Stimulated activated CD8-positive, alpha-beta memory T cell treated with anti-CD3 and anti-CD28 coated beads, Interleukin-2, amount 100 ng/mL, for 1 hour (primary cell): ENCODE measurements at places on chromosomes 1 and 21.

GRCh38 chr1:35668506-35668905 lies 27.2 kb upstream of the PSMB2 start:
- no peak for DNase-seq

DNA sequence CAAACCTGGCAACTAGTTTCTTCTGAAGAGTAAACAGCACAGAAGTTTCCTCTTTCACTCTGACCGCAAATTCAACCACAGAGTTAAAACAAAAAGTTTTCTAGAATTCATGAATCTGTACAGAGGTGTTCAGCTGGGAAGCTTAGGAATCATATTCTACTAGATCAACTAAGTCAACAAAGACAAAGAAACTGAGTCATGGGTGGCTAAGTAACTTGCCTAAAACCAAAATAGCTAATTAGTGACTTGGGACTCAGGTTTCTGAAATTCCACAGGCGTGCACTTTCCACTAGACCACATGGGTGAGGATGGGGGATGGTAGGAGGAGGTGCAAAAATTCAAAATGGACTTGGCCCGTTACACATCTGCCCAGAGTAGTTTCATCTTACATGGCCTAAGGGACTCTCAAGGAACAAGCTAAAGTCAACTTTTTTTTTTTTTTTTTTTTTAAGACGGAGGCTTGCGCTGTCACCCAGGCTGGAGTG lies 25.8 kb downstream of the PTPN14 start:
- no peak for DNase-seq

- DNase-seq: no peak
Measured at GRCh38 chr1:43438953-43439581, 14.7 kb downstream of the HYI start.

- no peak for DNase-seq
Measured at GRCh38 chr1:38609166-38610025, 250.2 kb downstream of the RRAGC start.

DNA sequence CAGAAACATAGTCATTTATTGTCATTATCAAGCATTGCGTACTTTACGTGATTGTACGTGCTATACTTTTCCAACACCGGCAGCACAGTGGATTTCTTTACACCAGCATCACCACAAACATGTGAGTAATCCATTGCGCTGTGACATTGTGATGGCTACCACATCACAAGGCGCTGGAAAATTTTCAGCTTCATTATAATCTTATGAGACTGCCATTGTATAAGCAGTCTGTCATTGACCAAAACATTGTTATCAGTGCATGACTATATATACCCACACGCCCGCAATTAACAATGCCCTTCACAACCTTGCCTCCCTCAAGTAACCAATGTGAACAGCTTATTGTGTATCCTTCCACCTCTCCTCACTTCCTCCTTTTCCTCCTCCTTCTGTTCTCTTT lies 137.6 kb downstream of the ZZZ3 start:
- DNase-seq: no peak

DNA sequence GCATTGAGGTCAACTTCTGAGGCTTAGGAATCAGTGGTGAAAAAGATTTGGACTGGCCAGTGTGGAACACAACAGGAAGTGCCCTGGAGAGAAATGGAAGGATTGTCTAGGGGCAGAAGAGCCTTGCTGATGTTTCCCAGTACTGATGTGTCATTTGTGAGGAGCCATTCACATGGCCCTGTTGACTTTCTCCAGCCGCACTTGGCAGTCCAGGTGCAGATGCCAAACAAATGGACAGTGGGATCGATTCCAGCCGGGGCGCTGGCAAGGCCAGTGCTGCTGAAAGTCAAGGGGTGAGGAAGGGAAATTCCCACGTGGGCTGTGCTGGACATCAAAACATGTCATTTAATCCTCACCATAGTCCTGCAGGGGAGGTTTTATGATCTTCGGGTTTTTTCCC lies 4.9 kb upstream of the TRIM63 start:
- no peak for DNase-seq

DNA sequence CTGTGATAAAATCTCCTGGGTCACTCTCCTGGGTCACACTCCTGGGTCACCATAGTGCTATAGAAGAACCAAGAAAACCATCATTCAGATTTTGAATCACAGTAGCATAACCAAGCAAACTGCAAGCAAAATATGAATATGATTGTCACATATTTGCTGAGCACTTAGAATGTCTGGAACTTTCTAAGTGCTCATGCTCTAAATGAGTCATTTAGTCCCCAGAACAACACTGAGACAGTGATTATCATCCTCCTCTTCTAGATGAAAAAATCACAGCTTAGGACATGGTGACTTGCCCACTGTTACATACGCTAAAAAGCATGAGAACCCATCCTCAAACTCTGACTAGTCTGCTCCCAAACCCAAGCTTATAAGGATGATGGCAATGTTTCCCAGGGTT lies 39.5 kb upstream of the DDAH1 start:
- no peak for DNase-seq

DNA sequence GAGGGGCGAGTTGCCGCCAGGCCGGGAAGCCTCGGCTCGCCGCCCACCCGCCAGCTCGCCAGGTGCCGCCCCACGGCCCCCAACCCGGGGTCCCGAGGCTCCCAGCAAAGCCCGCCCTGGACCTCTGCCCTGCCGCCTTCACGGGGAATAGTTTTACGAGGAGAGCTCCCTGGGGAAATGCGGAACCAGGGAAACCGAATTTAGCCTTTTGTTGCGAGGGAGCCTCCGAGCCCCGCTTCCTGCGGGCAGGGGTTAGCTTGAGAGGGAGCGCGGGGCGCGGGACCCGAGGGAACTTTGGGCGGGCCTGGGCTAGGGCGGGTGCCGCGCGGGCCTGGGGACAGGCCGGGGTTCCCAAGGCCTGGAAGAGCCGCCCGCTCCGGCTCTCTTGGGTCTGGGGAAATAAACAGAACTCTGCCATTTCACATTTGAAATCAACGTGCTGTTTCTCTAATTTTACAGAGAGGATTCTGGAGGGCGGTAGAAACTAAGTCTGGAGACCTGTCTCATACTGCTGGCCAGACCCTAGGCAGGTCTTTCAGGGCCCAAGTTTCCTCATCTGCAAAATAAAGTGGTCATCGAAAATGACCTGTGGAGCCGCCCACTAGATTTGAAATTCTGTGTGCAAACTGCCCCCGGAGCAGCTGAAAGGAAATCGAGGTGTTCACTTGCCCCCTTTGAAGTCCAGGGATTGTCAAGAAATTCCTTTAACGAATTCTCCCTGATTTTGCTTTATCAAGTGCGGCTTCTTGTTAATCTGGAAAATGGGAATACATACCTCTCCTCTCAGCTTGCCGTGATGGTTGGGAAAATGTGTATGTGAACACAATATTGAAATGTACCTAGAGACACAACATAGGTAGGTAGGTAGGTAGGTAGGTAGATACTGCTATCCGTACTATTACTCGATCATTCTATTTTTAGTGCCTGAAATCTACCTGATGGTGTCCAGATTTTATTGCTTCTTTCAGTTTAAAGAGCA lies 749 bp upstream of the GLUL start:
- no peak for DNase-seq

- DNase-seq: no peak
Measured at GRCh38 chr1:43312212-43312623, 11.4 kb downstream of the TIE1 start.

DNA sequence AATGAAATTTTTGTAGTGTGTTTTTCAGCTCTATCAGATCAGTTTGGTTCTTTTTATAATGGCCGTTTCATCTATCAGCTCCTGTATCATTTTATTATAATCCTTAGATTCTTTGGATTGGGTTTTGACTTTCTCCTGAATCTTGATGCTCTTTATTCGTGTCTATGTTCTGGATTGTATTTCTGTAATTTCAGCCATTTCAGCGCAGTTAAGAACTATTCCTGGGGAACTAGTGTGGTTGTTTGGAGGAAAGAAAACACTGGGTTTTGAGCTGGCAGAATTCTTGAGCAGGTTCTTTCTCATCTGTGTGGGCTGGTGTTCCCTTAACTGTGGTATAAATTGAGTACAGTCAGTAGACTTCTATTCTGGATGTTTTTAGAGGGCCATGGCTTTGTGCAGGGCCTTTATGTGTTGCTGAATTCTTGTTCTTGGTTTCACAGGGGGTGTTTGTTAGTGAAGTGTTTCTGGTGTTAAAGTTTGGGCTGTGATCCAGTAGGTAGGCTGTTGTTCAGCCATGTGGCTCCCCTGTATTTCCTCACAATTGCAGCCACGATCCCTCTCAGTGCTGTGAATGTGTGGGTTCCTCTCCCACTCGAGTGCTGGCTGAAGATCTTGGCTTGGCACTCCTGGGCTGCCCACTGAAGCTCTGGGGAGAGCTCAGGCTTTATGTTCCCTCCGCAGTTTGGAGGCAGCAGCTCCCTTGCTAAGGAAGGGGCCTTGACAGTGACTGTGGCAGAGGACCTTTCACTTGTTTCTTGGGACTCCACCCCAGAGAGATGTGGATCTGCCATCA lies 56.0 kb upstream of the CCDC190 start:
- no peak for DNase-seq

GRCh38 chr1:157226739-157227138 lies 88.5 kb upstream of the ETV3 start:
- DNase-seq: no peak

DNA sequence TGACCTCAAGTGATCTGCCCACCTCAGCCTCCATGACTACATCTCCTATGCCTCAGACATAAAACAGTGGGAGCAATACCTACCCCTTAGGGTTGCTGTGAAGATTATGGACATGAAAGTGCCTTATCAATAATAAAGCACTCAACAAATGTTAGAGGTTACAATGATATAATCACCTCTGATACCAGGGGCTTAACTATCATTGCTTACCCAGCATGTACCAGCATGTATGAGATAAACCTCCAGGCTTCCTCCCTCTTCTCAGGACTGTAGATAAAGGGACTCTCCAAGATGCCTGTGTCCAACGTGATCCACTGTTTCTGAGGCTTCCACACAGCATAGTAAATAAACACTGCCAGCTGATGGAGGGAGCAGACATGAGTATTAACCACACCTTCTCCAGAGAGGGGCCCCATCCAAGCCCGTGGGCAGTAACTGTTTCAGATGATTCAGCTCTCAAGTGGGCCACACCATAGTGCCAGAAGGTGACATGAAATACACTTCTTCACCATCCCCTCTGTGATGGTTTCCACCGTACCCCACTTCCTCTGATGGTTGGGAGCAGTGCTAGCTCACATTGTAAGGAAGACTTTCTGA lies 26.2 kb downstream of the RHBDL2 start:
- no peak for DNase-seq

GRCh38 chr21:37874904-37875780 lies 41.1 kb downstream of the KCNJ6 start:
- DNase-seq: no peak

- no peak for DNase-seq
Measured at GRCh38 chr1:206445116-206445515, 25.2 kb upstream of the IKBKE start.

GRCh38 chr1:19321071-19321470 lies 8.9 kb downstream of the SLC66A1 start:
- no peak for DNase-seq

- DNase-seq: no peak
Measured at GRCh38 chr1:40798366-40799281, 15.0 kb downstream of the KCNQ4 start.

GRCh38 chr1:99869723-99870122 lies 19.6 kb downstream of the AGL start:
- DNase-seq: no peak

- DNase-seq: no peak
Measured at GRCh38 chr1:180103819-180104218, 50.9 kb upstream of the QSOX1 start.

DNA sequence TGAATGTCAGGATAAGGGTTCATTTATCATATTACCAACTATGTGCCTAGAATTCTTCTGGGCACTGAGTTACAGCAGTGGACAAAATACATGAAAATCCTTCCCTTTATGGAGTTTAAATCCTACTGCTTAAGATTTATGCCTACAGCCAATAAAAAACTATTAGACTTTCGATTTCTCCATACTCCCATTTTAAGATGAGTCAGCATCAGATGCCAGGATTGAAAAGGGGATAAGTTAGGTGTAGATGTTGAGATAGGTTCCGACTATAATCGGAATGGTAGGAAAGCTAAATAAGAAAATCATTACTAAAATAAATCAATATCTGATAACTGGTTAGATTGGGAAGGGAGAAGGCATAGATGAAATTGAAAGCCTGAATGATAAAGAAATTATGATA lies 3.2 kb upstream of the COL24A1 start:
- DNase-seq: no peak
